ENCODE measurements at places on chromosomes 2 and 18.

DNA sequence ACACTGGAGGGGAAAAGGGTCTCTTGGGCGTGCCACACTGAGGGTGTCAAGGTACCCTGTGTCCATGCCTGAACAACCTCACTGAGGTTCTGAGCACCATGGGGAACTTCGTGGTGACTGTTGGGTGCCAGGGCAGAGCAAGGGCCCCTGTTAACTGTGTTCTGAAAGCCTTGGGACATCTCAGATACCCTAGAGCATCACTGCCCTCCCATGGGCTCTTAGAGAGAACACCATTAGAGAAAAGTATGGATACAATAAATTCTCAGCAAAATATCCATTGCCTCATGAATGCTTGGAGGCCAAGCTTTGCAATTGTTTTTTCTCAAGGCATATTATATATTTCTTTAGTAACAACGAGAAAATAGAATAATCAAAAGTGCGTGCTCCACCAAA is 488.5 kb upstream of the NRP2 start:
- DNase-seq = no peak

- DNase-seq = no peak
Measured at GRCh38 chr2:11410101-11410500, 55.9 kb downstream of the E2F6 start.

- no peak for DNase-seq
Measured at GRCh38 chr2:23556929-23557328, 171.9 kb downstream of the KLHL29 start.

- DNase-seq = no peak
Measured at GRCh38 chr2:3463944-3464343, 55.4 kb downstream of the ADI1 start.

DNA sequence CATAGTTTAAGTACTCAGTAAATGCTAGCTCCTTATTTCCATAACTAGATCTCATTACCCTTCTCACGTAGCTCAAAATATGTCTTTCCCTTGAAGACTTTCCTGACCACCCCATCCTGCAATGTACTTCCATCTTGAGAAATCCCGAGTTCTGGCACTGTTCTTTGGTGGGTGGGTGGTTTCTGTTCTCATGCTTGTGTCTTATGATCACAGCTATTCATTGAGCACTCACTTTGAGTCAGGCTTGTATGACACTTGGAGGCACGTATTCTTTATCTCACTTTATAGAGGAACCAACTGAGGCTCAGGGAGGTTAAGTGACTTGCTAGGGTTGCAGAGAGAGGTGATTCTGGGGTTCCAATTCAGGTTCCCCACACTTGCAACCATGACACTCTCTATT is 9.0 kb upstream of the CLIP4 start:
- no peak for DNase-seq

Measured in thymus (tissue), 14 donors.